GM13976 (cell line): ENCODE measurements at places on chromosomes 1 and 21.

DNA sequence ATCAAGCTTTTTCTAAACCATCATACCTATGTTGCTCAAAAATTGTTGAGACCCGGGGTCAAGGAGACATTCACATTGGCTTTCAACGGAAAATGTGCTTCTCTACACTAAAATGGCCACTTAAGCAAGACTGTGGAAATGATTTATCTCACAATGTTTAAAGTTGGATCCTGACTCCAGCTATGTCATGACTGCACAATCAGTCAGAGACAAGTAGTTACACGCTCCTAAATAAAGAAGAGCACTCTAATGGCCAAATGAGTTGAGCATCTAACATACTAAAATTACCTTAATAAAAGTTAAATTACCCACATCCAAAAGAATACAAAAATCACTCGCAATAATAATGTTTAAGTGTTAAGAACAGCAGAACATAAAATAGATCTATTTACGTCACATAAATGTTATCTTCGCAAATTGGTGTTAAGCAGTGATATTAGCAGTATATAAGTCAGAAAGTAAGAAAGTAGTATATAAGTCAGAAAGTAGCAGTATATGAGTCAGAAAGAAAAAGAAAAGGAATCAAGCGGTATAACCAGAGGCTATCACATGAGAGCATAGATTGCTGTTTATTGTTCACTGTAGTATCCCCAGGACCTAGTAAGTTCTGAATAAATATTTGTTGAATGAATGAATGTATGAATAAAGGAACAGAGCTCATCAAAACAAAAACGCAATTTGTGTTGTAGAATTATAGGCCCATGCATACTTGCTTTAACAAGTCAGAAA is 28.4 kb downstream of the ZNF281 start:
- DNase-seq: no peak

DNA sequence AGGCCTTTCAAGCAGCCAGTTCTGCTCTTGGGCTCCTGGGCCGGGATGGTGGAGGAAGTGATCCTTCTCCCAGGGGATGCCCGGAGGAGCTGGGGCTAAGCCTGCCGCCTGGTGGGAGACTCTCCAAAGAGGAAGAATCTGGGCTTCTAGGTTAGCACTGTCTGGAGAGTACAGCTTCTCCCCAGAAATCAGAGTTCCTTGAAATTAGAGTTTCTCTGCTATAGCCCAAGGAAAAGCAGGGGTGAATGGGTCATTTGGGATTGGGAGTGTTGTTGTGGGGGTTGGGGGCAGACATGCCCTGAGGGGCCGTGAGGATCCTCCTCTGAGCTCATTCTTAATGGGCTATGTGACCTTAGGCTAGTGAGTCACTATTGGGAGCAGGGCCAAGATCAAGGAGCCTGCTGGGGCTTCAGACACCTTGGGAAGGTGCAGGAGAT is 6.5 kb downstream of the LGR6 start:
- DNase-seq: no peak

DNA sequence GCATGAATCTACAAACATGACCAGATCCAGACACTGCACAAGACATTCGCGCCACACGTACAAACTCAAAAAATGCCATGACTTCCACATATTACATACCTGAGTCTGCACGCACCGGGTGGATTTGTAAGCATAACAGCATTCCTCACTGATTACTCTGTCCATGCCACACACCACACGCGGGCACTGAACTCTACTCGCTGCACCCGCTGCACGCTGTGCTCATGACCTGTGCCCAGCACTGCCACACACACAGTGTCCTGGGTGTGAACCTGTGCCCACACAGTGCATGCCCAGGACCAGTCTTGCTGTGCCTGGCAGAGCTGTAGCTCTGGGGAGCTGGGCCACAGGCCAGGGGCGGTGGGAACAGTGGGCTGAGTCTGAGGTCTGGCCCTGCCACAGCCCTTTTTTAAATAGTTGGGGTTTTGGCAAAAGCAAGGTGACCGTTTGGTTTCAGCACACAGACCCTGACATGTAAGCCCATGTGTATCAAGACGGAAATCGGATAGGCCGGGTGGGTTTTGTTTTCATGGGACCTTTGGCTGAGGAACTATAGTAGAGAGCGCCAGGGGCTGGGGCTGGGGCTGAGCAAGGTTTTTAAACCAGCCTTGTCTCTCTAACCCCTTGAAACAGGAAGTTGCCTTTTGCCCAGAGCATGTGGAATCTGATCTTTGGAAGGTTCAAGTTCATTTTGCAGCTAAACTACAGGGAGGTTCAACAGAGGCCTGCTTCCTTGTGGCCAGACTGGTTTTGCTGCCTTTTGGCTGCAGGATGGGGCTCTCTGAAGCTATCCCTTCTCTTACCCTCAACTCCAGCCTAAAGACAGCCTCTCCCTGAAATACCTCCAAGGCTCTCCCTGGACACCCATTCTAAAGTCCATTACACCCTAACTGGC is 12.3 kb upstream of the GOLT1A start:
- DNase-seq: no peak

- DNase-seq: peak; percentile 98
Measured at GRCh38 chr1:207963427-207964194, 52.7 kb upstream of the CD34 start.

- DNase-seq: no peak
Measured at GRCh38 chr1:113674591-113674990, 84.7 kb downstream of the PHTF1 start.

GRCh38 chr1:26372039-26372438 is 511 bp downstream of the ZNF683 start:
- DNase-seq: no peak

GRCh38 chr1:245679821-245680780 is 525.3 kb downstream of the KIF26B start:
- no peak for DNase-seq

- DNase-seq: no peak
Measured at GRCh38 chr1:154014154-154014907, 23.8 kb downstream of the RPS27 start.

GRCh38 chr1:237146241-237146640 is 104.3 kb downstream of the RYR2 start:
- no peak for DNase-seq

DNA sequence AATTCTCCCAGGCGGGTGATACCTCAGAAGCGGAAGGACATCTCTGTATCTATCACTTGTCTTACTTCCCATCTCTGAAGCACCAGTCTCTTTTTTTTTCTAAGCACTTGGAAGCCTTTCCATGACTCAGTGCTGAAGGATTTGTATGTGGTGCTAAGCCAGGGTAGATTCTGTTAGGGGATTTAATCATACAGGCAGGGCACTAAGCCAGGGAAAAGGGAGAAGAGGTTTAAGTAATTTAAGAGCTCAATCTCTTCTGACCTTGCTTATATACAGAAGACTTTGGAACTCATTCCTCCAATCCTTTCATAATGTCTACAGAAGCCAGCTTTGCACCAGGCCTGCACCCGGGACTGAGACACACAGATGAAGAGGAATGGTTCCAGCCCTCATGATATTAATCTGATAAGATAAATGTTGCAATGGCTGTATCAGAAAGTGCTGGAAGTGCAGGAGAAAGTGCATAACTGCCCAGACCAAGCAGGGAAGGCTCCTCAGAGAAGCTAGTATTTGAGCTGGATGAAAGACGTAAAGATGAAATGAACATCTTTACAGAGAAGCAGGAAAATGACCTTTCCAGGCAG is 11.0 kb downstream of the FAM163A start:
- no peak for DNase-seq

GRCh38 chr1:180114396-180114945 is 40.2 kb upstream of the QSOX1 start:
- DNase-seq: no peak

DNA sequence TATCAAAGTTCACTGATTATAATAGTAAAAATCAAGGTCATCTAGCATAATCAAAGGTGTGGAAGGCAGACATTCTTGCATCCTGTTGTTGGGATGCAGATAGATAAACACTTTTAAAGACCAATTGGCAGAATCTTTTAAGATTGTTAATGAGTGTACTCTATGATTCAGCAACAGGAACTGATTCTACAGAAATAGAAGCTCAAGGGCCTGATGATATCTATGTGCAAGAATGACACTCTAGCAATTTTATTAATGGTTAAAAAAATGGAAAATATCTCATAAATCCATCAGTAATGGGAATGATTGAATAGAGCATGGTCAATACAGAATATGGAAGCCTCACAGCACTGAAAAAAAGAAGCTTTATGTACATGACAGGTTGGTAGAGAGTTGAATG is 2.2 kb upstream of the ATP1A4 start:
- no peak for DNase-seq

GRCh38 chr1:197471248-197471985 is 203.4 kb downstream of the CRB1 start:
- no peak for DNase-seq

DNA sequence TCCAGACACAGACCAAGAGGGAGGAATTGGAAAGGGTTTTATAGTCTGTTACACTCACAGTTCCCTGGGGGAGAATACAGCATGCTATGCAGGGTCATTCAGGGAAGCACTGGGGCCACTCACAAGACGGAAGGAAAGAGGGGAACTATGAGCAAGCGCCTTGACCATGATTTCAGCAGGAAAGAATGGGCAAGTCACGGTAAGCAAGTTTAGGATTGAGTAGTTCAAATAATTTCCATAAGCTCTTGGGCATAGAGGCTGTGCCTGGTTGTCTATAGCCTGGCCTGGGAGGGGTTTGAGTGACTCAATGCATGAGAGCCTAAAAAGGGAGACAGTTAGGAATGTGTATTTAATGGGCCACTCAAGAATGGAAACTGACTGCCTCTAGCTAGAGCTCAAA is 176.7 kb downstream of the TTLL7 start:
- no peak for DNase-seq

DNA sequence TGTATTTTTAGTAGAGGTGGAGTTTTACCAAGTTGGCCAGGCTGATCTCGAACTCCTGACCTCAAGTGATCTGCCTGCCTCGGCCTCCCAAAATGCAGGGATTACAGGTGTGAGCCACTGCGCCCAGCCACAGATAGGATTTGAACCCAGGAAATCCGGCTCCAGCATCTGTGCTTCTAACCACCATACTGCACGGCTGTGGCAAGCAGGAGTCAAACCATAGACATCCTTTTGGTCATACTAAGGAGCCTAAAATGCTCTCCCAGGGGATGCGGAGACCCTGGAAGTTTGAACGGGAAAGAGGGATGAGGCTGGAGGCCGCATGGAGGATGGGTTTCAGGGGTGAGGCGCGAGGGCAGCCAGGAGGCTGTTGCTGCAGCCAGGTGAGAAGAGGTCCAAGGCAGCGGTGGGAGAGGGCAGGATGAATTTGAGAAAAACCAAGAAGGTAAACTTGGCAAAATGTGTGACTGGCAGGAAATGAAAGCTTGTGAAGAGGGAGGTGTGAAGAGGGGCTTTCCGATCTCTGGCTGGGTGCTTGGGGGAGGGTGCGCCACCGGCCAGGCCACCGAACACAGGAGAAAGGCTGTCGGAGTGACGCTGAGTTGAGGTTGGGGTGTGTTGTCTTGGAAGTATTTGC is 24.0 kb upstream of the CDK18 start:
- DNase-seq: peak; percentile 87

- no peak for DNase-seq
Measured at GRCh38 chr1:228376651-228377631, 29.7 kb downstream of the TRIM11 start.

GRCh38 chr1:76835203-76835602 is 32.1 kb upstream of the ST6GALNAC5 start:
- no peak for DNase-seq

GRCh38 chr1:78277253-78277652 is 213.5 kb upstream of the PTGFR start:
- DNase-seq: no peak

GRCh38 chr1:64845831-64846425 is 101.1 kb downstream of the RAVER2 start:
- DNase-seq: no peak

DNA sequence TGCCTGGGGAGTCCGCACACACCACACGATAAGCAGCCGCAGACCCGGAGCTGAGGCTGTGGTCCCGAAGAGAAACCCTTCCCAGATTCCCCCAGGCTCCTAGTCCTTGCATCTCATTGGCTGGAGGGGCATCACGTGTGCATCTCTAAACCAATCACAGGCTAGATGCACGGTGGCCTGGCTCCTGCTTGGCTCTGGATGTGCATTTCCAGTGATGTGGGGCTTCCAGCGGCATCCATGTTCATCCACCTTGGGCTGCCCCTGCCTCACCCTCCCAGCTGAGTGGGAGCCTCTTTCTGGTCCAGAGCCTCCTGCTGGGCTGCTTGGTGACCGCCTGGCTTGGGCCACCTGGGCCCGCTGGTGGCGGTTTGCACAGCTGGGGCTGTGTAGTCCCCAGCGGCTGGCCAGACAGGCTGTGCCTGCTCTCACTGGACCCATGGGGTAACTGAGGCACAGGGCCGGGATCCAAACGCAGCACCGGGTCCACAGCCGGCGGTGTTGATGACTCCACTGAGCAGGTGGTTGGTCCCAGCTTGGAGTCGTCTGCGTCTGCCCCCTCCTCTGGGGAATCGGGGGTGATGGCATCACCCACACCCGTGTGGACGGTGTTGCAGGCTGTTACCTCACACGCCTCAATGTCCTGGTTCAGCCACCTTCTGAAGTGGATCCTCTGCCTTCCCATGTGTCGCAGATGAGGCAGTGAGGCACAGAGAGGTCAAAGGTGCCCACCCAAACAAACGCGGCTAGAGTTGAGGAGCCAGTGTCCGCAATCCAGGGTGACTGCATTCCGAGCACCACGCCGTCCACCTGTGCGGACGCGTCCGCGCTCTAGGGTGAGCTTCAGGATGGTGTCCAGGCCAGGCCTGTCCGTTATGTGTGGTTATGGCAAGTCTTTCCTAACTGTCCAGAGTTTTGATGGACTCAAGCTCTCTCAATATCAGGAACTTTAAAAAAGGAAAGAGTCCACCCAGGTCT is 41.3 kb downstream of the COL6A1 start:
- DNase-seq: peak; percentile 26

GRCh38 chr1:23779826-23780371 is 1.7 kb downstream of the PITHD1 start:
- no peak for DNase-seq

DNA sequence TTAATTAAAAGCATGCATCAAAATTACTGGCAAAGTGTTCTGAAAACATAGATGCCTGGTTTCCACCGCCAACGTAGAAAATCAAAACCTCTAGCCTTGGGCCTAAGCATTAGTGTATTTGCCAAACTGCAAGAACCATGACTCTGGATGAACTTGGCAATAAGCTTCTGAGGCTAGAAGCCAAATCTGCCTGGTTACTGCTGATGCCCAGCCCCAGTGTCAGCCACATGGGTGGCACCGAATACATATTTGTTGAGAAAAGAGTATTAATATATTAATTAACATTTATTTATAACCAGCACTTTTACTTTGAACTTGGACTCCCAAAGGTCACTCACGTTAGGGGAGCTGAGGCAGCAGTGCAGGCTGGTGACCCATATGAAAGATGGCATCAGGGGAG is 140.6 kb upstream of the HMGB4 start:
- no peak for DNase-seq

DNA sequence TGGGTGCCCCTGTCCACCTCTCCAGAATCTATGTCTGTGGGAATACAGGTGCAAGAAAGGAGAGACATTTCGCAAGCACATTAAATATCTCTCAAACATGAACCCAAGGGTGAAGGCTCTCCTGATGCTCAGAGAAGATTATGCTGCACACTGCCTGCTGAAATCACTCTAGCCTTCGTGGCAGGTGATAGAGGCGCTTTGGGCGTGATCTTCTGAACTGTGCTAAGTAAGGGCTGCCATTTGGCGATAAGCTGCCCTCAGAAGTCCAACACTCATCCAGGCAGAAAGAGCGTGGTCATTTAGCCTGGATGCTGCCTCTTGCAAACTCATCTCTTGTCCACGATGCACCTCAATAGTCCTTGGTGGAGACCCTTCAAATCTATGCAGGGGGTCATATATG is 241.9 kb downstream of the KAZN start:
- no peak for DNase-seq
